ENCODE measurements at places on chromosomes 4 and X. TPM values are rescaled to one million over a fixed set of nuclear protein-coding genes. Genes with fewer than 3 reads are reported as not detected.
A peak's percentile ranks its signal among the peaks of the same experiment; 100 is the strongest.

RS1 gene
- not detected for total RNA-seq

DNA sequence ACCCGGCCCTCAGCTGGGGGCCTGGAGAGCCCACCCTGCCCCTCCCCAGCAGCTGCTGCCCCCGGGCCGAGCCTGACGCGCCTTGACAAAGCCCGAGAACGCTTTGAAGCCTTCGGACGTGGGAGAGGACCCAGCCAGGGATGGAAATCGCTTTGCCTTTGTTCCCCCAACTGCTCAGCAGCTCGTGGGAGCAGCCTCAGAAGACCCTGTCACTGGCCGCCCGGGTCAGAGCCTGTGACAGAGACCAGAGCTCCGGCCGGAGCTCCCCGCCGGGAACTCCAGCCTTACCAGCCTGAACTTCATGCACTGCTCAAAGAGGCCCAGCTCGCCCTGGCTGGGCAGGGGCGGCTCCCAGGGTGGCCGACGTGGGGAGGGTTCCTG, 2.6 kb upstream of the SLC6A8 start:
- H3K36me3 ChIP-seq, result no peaks in the 10 kb centered on the region
- no peak for DNase-seq
- no peak overlapping the region for H3K4me3 ChIP-seq
- no peak overlapping the region for H3K27ac ChIP-seq
- H3K4me1 ChIP-seq, result no peaks in the 10 kb centered on the region

- DNase-seq, result no peak
- H3K27me3 ChIP-seq, result peaks cover 92% of the 10 kb centered on the region
- H3K4me3 ChIP-seq, result peak overlapping the region; percentile 12
- H3K27ac ChIP-seq, result no peak overlapping the region
These were observed 1.5 kb downstream of the PITX2 start for GRCh38 chr4:110621328-110621812.

- no peaks in the 10 kb centered on the region for H3K4me1 ChIP-seq
- H3K27ac ChIP-seq, result no peak overlapping the region
- no peaks in the 10 kb centered on the region for H3K36me3 ChIP-seq
- DNase-seq, result no peak
These were observed 273.7 kb downstream of the ARHGAP24 start for GRCh38 chr4:85748654-85749053.

DNA sequence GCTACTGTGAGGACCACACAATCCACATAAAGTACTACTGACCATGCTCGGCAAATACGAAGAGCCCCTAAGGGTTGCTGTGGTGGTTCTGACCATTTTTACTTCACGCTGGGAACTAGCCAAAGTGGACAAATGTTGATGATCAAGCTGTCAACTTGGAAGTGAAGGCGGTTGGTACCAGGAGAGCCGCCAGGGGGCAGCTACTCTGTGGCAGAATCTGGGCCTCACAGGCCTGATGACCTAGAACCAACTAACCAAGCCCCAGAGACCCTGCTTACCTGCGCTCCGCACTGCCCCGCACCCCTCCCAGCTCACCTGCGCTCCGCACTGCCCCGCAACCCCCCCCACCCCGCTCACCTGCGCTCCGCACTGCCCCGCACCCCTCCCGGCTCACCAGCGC, 5.6 kb downstream of the GAK start:
- no peak overlapping the region for H3K27ac ChIP-seq
- H3K4me3 ChIP-seq, result no peak overlapping the region
- DNase-seq, result no peak
- H3K4me1 ChIP-seq, result peaks cover 64% of the 10 kb centered on the region
- peaks cover 3% of the 10 kb centered on the region for H3K36me3 ChIP-seq

DNA sequence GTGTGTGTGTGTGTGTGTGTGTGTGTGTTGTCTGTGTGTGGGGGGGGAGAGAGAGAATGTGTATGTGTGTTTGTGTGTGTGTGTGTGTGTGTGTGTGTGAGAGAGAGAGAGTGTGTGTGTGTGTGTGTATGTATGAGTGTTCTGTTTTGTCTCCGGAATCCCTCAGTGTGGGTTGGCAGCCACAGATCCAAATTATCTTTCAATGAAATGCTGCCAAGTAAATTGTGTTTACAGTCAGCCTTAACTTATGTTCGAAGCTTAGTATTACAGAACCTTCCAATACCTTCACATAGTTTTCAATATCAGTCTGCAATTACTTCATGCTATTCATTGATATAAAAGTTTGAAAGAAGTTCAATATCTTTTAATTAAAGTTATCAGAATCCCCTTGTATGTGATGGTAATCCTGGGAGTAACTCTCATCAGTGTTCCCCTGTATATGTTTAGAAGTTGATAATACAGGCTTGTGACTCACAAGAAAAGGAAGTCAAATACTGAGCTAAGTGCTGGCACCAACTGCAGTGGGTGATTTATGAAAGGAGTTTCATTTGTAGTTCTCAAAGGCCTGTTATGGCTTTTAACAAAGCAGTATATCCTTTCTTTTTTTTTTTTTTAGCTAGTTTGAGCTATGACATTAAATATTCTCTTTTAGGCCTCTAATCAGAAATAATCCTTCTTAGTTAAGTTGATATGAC, 51.6 kb upstream of the HTR2C start:
- no peak overlapping the region for H3K4me3 ChIP-seq
- no peaks in the 10 kb centered on the region for H3K27me3 ChIP-seq
- DNase-seq, result no peak
- H3K27ac ChIP-seq, result no peak overlapping the region

All from activated CD4-positive, alpha-beta memory T cell treated with anti-CD3 and anti-CD28 coated beads for 36 hours (primary cell).